IMR-90 (cell line): ENCODE measurements at places on chromosomes 12 and 14. TPM values are rescaled to one million over a fixed set of nuclear protein-coding genes. Genes with fewer than 3 reads are reported as not detected.
A peak's percentile ranks its signal among the peaks of the same experiment; 100 is the strongest.

Gene IL22
- polyA plus RNA-seq: not detected in 2 replicates

DNA sequence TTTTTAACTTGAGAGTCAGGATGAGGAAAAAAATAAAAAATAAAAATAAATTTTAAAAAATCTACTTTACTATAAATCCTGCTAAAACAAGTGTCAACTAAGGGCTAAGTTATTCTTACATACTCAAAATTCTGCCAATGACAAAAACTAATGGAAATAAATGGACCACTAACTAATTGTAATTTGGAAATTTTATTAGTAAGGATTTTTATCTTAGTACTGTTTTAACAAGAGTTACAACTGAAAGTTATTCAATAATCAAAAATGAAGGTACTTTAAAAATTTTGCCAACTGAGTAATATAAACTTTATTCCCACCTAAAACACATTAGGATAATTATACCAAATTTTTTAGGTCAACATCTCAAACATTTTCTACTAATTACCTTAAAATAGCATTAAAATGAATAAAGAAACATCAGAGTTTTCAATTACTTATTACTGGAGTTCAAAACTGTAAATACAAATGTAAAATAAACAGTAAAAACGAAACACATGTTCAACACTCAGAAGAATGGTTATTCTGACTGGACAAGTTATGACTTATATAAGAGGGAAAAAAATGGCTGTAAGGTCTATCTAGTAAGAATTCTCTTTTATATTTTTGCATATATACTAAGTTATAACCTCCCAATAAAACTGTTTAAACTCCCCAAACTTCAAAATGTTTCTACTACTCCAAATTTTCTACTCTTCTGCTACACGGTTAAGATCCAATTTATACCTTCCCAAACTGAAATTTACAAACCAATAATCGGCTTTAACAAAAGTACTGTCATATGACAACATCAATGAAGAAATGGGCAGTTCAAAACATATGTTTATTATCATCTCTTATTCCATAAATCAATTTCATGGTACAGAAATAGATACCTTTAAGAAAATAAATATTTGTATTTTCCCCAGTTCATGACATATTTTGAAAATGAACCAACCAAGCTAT lies 2.7 kb downstream of the HECTD1 start:
- no peaks in the 10 kb centered on the region for H3K27me3 ChIP-seq
- no peak for DNase-seq
- H3K4me3 ChIP-seq: no peak overlapping the region
- H3K36me3 ChIP-seq: peaks cover 4% of the 10 kb centered on the region; the same call in 1 of the 2 replicates
- no peak overlapping the region for H3K27ac ChIP-seq
- H3K4me1 ChIP-seq: peaks cover 2% of the 10 kb centered on the region; the same call in 1 of the 2 replicates

Gene GXYLT1
- 6.4 and 8.5 TPM in 2 replicates for polyA plus RNA-seq

- no peaks in the 10 kb centered on the region for H3K4me1 ChIP-seq
- DNase-seq: no peak
- H3K36me3 ChIP-seq: no peaks in the 10 kb centered on the region
These were observed 129.6 kb upstream of the CDKN3 start for GRCh38 chr14:54267172-54267571.

DNA sequence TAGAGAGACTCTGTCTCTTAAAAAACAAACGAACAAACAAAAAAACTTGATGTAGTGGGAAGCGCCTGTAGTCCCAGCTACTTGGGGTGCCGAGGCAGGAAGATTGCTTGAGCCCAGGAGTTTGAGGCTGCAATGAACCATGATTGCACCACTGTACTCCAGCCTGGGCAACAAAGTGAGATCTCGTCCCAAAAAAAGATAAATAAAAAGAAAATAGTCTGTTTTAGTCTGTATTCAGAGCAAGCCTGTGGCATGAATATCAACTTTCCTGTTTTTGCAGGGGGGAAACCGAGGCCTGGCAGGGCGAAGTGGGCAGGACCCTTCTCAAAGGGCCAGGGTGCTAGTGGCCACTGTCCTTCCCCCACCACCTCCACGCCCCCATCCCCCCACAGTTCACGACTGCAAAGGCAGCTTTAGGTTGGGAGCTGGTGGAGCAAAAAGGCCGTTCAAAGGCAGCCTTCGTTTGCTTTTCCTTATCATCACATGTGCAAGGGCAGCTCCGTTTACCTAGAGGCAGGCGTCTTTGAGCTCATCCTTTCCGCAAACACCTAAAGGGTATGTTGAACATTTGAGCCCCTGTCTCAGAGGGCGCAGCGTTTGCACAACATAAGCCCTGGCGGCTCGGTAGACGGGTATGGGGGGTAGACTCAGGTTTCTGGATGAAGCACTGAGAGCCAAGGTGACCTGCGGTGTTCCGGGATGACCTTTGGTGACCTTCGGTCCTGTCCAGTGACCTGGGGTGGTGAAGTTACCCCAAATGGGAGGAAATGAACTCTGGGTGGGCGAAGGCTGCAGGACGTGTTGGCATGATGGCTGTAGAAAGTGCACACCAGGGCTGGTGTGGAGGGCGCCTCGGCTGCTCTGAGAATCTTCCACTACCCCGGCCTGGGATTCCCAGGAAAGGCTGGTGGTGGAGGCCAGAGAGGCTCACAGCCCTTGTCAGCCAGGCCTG lies 8.7 kb upstream of the MEG3 start:
- H3K36me3 ChIP-seq: no peaks in the 10 kb centered on the region
- no peak for DNase-seq
- no peaks in the 10 kb centered on the region for H3K27me3 ChIP-seq

- peaks cover 2% of the 10 kb centered on the region; the same call in 1 of the 2 replicates for H3K4me1 ChIP-seq
- no peak for DNase-seq
- no peak overlapping the region for H3K27ac ChIP-seq
- no peaks in the 10 kb centered on the region for H3K27me3 ChIP-seq
- no peak overlapping the region for H3K4me3 ChIP-seq
- peaks cover 10% of the 10 kb centered on the region for H3K36me3 ChIP-seq
These were observed 80.8 kb downstream of the MNAT1 start for GRCh38 chr14:60815371-60815770.

Gene TSHR
- not detected in 2 replicates for polyA plus RNA-seq

GRCh38 chr12:122878780-122879612 lies 16.9 kb downstream of the VPS37B start:
- H3K27ac ChIP-seq: no peak overlapping the region
- no peaks in the 10 kb centered on the region for H3K27me3 ChIP-seq
- no peak for DNase-seq
- no peaks in the 10 kb centered on the region for H3K36me3 ChIP-seq
- H3K4me1 ChIP-seq: peaks cover 22% of the 10 kb centered on the region

Gene BCL11B
- not detected in 2 replicates for polyA plus RNA-seq

DNA sequence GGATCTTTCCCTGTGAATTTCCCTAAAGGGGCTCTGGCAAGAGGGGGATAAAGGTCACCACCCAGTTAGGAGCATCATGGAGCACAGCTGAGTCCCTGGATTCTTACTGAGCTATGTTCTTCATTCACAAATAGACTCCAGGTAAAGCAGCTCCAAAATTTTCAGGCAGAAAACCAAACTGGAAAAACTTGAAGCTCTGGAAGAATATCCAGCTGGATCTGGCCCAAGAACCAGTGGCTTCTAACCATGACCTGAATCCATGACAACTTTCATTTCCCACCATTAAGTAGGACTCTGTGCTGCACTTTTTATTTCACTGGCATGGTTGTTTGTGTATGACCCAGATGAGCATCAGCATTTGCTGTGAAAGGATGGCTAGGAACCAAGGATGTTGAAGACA lies 180.4 kb upstream of the FKBP4 start:
- DNase-seq: peak; percentile 28
- H3K27ac ChIP-seq: peak overlapping the region; percentile 28; the same call in 1 of the 2 replicates
- peaks cover 27% of the 10 kb centered on the region for H3K4me1 ChIP-seq
- peaks cover 23% of the 10 kb centered on the region for H3K36me3 ChIP-seq
- no peaks in the 10 kb centered on the region for H3K27me3 ChIP-seq

DNA sequence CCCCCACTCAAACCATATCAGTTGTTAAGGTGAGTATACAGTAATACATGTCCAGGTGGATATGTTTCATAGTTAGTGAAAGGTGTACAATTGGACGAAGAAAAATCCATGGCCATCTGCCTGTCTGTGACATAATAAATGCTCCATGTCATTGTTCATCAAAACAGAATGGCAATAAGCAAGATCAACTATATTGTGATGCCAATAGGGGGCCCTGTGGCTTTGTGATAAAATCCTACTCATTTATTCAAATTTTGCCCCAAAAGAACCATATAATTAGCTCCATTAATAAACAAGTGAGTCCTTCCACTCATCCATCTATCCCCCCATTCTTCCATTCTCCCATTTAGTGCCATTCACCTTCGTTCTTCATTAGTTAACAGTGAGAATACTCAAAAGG lies 102.0 kb downstream of the MGST1 start:
- no peaks in the 10 kb centered on the region for H3K36me3 ChIP-seq
- no peaks in the 10 kb centered on the region for H3K4me1 ChIP-seq
- no peak overlapping the region for H3K27ac ChIP-seq

- no peak overlapping the region for H3K4me3 ChIP-seq
- H3K36me3 ChIP-seq: no peaks in the 10 kb centered on the region
- H3K27me3 ChIP-seq: no peaks in the 10 kb centered on the region
- H3K4me1 ChIP-seq: peaks cover 9% of the 10 kb centered on the region
- peak; percentile 85 for DNase-seq
- no peak overlapping the region for H3K27ac ChIP-seq
These were observed 41.4 kb upstream of the MANSC4 start for GRCh38 chr12:27821259-27821973.

Gene USP44
- polyA plus RNA-seq: 10.3 and 13.0 TPM in 2 replicates

Gene CLBA1
- polyA plus RNA-seq: 5.2 and 6.2 TPM in 2 replicates

GRCh38 chr14:79571366-79571765 lies 639.9 kb downstream of the DIO2 start:
- no peak overlapping the region for H3K27ac ChIP-seq
- H3K36me3 ChIP-seq: no peaks in the 10 kb centered on the region
- no peaks in the 10 kb centered on the region for H3K4me1 ChIP-seq
- DNase-seq: no peak

- DNase-seq: peak; percentile 25
- H3K27ac ChIP-seq: no peak overlapping the region
- no peaks in the 10 kb centered on the region; the same call in 1 of the 2 replicates for H3K4me1 ChIP-seq
- no peak overlapping the region for H3K4me3 ChIP-seq
These were observed 116.5 kb downstream of the MGAT4C start for GRCh38 chr12:86139671-86140070.

- no peak overlapping the region for H3K4me3 ChIP-seq
- DNase-seq: peak; percentile 7
- H3K27ac ChIP-seq: no peak overlapping the region
These were observed 430.0 kb downstream of the ETNK1 start for GRCh38 chr12:23055004-23055403.

DNA sequence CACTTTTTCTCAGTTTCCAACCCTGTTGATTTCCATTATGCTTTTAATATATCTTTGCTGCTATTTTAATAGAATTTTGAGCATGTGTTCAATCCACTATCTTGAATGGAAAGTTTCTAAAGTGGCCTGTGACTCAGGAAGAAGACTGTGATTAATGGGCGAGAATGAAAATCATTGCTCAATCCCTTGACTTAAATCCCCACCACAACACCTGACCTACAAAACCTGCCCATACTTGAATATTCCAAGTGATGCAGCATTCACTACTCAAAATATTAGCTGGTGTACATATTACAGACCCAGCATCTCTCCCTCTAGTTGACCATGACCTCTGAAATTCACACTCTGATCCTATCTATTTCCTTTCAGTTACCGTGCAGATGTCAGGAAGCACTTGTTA lies 1.3 kb upstream of the OAS3 start:
- no peaks in the 10 kb centered on the region for H3K36me3 ChIP-seq
- no peak overlapping the region for H3K27ac ChIP-seq
- no peak for DNase-seq
- H3K4me3 ChIP-seq: no peak overlapping the region
- no peaks in the 10 kb centered on the region for H3K27me3 ChIP-seq

DNA sequence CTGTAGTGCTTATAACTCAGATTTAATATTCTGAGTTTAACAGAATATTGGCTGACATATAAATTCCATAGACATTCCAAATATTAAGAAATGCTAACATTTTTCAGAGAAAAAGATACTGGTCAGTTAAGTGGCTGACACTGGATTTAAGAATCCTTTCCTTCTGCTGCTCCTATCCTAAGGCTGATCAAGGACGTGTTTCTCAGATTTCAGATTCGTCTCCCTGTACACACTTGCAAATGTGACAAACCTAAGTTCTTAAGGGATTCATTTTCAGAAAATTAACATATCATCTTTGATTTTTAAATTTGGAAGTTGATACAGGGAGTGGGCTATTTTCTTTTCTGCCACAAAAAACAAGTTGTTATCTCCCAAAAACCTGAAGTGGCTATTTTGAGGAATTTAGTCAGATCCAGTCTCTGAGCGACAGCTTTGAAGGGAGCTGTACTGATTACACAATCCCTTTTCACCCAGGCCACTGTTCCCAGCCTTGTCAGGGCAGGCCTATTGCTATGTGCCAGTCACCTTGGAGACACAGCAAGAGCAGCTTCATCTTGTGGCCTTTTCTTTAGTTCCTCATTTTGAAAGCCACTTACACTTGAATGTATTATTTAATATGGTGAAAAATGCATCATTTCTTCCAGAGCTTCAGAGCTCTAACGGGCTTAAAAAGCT lies 370.6 kb downstream of the KCNH5 start:
- no peak overlapping the region for H3K27ac ChIP-seq
- no peak overlapping the region for H3K4me3 ChIP-seq

DNA sequence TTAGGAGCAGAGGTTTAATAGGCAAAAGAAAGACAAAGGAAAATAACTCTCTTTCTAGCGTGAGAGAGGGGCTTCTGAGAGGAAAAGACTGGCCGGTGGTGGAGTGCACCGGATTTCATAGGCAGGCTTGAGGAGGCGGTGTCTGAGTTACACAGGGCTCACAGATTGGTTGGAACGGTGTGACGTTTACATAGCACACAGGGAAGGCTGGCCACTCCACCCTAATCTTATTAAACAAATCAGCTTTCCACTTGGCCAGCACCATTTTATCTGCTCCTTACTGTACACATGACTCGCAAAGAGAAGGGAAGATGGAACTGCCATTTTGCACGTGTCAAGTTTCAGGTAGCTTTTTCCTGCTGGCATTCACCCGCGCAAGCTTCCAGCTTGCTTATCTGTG lies 587.7 kb downstream of the RPL10L start:
- no peaks in the 10 kb centered on the region for H3K4me1 ChIP-seq
- no peak overlapping the region for H3K27ac ChIP-seq
- DNase-seq: no peak
- H3K4me3 ChIP-seq: no peak overlapping the region
- no peaks in the 10 kb centered on the region for H3K36me3 ChIP-seq

Gene PPP1R1A
- polyA plus RNA-seq: not detected in 2 replicates

DNA sequence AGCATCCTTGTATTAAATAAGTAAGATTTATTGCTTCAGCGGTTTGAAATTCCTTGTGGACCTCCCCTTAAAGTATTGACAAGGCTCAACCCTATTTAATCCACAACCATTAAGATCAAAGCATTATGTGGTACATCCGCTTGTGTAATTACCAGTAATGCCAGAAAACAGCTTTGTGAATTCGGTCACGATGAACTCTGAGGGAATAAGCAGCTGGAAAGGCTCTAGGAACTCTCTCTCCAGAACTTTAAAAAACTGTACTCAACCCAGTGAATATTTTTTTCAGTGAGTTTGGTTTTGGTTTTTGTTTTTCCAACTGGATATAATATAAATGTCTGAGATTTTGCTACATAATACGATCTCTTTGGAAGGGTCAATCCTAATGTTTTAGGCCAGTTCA lies 49.3 kb upstream of the DIO2 start:
- no peak overlapping the region for H3K4me3 ChIP-seq
- H3K36me3 ChIP-seq: no peaks in the 10 kb centered on the region
- H3K4me1 ChIP-seq: no peaks in the 10 kb centered on the region

GRCh38 chr12:56773113-56773512 lies 10.0 kb downstream of the HSD17B6 start:
- no peaks in the 10 kb centered on the region for H3K36me3 ChIP-seq
- H3K4me1 ChIP-seq: no peaks in the 10 kb centered on the region

GRCh38 chr14:55942826-55943225 lies 175.4 kb upstream of the PELI2 start:
- peaks cover 4% of the 10 kb centered on the region for H3K27me3 ChIP-seq
- H3K27ac ChIP-seq: no peak overlapping the region
- no peak overlapping the region for H3K4me3 ChIP-seq
- no peaks in the 10 kb centered on the region for H3K36me3 ChIP-seq
- no peaks in the 10 kb centered on the region for H3K4me1 ChIP-seq
